Stimulated activated CD4-positive, alpha-beta T cell treated with anti-CD3 and anti-CD28 coated beads, Interleukin-4, amount 100 ng/mL, for 48 hours (primary cell): ENCODE measurements at places on chromosomes 6 and 20.

GRCh38 chr6:153790048-153790447, 249.0 kb upstream of the OPRM1 start:
- no peak for DNase-seq

- DNase-seq = no peak
Observed at GRCh38 chr6:118594877-118595276, 46.8 kb downstream of the PLN start.

DNA sequence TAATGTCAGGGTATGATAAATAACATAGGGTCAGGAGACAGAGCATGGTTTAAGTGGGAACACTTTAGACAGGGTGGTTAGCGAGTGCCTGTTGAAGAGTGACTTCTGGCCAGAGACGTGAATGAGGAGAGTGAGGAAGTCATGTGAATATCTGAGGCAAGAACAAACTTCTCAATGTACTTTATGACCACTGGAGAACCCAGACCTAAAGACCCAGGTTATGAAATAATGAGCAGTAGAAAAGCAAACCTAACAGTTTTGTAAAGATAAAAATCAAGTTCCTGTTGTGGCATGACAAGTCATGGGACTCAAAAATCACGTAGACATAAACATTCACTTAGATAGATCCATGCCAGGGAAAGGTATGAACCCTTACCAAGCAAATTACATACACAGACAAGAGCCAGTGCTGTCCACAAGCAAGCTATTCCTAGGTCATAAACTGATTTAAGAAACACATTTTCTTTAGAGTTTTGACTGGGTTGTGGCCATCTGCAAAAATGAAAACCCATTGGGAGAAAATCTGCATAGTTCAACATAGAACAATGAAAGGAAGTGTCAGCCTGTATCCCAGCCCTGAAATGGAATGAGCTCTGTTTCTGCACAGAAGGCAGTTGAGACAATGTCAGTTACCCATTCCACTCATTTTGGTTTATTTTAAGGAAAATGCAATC, 2.2 kb upstream of the MYCT1 start:
- DNase-seq = no peak

GRCh38 chr6:142030115-142030619, 102.6 kb upstream of the GJE1 start:
- DNase-seq = no peak

DNA sequence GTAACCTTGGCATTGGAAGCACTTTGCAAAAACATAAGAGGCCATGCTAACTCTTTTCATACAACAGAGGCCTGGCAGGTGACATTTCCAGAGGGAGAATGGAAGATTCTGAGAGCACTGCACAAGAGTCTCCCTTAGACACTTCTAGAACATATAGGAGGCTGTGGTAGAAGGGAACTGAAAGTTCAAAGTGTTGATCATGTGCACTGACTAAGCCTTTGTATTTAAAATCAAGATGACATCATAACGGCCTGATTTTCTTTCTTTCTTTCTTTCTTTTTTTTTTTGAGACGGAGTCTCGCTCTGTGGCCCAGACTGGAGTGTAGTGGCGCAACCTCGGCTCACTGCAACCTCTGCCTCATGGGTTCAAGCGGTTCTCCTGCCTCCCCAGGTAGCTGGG, 26.8 kb upstream of the DNAAF9 start:
- no peak for DNase-seq
